Activated CD4-positive, alpha-beta T cell treated with anti-CD3 and anti-CD28 coated beads, Interleukin-2, amount 10 ng/mL, durations not matched to agents 7 days and 5 days (primary cell): ENCODE measurements at places on chromosomes 4 and X. TPM values are rescaled to one million over a fixed set of nuclear protein-coding genes. Genes with fewer than 3 reads are reported as not detected.

DNA sequence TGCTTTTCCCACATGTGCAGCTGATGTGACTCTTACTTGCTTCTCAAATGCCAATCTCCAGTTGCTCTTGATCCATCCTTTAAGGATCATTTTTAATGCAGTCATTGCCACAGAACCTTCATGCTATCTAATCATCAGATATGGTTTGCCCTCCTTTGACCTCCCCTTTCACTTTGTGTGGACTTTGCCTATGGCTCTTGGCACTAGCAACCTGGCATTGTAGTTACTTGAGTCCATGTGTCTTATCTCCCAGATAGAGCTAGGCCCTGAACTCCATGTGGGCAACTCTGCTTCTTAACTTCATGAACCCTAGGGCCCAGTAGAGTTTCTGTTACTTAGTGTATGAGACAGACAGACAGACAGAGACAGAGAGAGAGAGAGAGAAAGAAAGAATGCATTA, 41.6 kb downstream of the MTM1 start:
- DNase-seq = no peak

Gene EXOC1L
- total RNA-seq = not detected

Gene NEUROG2
- not detected for total RNA-seq

- no peak for DNase-seq
These were observed 23.0 kb downstream of the NAT8L start for GRCh38 chr4:2082118-2082517.

Gene EPHA5
- not detected for total RNA-seq
